ENCODE measurements at places on chromosomes 13 and 19.
A peak's percentile ranks its signal among the peaks of the same experiment; 100 is the strongest.

- no peak for DNase-seq
These were observed 88.0 kb downstream of the ABCC4 start for GRCh38 chr13:95212983-95213850.

DNA sequence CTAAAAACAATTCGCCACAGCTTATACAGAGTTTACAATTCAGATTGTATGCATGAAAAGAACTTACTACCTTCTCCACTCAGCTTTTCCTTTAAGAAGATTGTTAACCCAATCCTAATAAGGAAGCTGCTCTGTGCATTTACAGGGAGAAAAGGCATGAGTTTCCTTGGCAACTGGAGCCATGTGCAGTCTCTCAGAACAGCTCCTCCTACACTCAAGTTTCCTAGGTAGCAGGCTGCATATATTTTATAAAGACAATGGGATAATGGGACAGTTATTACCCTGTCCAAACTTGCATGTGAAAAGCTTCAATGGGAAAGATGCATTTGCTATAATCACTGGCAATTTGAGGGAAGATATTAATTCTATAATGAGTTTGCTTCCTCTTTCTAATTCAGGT is 125.5 kb upstream of the TRPC4 start:
- DNase-seq, result no peak

- peak; percentile 65 for DNase-seq
These were observed 14.7 kb downstream of the HCN2 start for GRCh38 chr19:604355-604754.

GRCh38 chr13:23449398-23450162 is 16.1 kb upstream of the SACS start:
- no peak for DNase-seq

- DNase-seq, result no peak
These were observed at the start of gene ICAM4 for GRCh38 chr19:10286803-10287737. TSS of gene ICAM4 (plus strand) at chr19:10286955. CDS start at chr19:10287013, 58 bp downstream.

- DNase-seq, result no peak
These were observed 15.5 kb downstream of the HDGFL2 start for GRCh38 chr19:4487572-4487971.

- DNase-seq, result no peak
These were observed 144.0 kb downstream of the KDM4B start for GRCh38 chr19:5112681-5113575.

- DNase-seq, result no peak
These were observed 20.2 kb downstream of the TMEM150B start for GRCh38 chr19:55304980-55305379.

DNA sequence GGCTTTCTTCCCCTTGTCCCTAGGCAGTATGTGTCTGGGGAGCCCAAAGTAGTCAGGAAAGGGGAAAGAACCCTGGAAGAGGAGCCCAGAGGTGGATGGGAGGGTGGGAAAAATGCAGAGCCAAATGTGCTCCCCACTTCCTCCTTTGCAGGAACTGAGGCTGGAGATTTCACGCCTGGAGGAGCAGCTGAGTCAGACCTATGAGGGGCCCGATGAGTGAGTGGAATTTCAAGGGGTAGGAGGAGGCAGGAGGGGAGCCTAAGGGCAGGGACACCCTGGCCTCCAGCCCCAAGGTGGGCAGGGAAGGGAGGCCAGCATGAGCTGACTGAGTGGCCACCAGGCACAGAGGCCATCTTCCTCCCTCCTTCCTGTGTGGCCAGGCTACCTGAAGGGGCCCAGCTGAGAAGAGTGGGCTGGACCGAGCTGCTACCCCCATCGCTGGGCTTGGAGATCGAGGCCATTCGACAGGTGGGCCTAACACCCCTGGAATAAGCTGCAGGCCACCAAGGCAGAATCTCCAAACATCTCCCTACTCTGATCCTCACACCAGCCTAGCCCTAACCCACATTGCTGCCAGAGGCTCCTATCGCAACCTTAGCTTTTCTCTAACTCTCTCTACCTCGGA is 14.3 kb downstream of the PTH2 start:
- DNase-seq, result no peak

DNA sequence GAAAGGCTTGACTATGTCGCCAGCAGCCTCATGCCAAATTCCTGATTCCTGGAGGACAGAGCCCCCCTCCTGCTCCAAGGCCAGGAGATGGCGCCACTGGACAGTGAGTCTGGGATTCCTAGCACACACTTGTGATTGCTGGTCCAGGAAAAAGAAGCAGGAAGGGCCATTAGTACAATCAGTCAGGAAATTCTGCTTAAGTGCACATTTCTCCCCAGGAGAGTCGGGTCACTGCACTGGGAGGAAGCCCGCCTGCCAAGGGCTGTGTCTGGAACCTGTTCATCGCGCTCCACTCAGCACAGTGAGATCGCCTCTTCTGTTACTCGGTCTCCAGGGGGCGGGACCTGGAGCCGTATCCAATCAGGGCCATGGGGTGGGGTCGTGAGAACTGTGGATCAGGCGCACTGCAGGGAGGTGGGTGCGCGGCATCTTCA is 65.1 kb downstream of the ZNF823 start:
- DNase-seq, result no peak

DNA sequence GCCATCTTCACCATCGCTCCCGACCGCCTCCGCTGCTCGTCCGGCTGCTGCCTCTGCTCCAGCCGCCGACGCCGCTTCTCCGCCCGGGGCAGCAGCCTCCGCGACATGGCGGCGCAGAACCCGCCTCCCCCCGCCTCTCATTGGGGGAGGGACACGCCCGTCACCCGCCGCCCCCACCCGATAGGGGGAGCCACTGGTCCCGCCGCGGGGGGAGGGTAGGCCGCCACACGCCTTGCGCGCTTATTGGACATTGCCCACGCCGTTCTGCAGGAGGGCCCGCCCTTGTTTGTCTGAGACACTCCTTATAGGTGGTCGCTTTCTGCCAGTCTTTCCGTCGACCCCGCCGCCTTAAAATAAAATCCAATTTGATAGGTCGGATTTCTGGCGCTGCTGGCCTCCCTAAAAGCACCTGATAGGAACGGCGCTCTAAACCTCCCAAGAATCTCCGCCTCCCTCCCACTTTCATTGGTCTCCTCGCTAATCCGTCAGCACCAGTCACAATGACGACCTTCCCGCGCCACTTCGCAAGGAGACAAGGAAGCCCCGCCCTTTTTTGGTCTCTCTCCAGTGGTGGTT is at the start of gene HNRNPL:
HNRNPL (minus strand) TSS at position 127 of the 576 bp plus-strand sequence; CDS start at position 107, 20 bp downstream.
- peak; percentile 99 for DNase-seq

DNA sequence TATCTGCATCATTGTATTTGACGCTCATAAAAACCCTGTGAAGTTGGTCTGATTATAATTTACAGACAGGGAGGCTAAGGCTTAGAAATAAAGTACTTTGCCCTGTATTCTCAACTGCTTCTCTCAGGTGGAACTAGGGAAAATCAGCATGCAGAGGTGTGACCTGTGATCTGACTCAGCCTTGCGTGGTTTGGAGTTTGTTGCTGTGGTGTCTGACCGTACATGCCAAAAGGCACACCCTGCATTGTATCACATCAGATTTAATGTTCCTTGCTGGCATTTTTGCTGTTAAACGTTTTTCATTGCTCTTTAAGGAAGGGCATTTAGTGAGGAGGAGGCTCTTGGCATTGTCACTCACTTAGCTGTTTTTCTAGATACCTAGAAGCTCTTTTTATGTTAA is 58.8 kb upstream of the C1QTNF9B start:
- no peak for DNase-seq

DNA sequence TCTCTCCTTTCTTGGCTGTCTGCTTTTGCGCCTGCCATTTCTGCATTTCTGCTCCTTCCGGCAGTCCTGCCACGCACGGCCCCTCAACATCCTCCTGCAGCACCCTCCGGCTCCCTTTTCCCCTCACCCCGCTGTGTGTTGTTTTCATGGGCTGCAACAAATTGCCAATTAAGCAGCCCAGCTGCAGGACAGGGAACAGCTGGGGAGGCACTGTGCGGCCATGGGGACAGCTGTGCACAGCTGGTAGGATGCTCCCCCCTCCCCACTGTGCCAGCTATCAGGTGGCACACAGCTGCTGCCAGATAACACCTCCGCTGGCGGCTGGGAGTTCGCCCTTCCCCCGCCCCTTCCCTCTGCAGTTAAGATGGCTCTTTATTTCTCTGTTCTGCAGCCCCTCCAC is 25.4 kb downstream of the LYL1 start:
- no peak for DNase-seq

DNA sequence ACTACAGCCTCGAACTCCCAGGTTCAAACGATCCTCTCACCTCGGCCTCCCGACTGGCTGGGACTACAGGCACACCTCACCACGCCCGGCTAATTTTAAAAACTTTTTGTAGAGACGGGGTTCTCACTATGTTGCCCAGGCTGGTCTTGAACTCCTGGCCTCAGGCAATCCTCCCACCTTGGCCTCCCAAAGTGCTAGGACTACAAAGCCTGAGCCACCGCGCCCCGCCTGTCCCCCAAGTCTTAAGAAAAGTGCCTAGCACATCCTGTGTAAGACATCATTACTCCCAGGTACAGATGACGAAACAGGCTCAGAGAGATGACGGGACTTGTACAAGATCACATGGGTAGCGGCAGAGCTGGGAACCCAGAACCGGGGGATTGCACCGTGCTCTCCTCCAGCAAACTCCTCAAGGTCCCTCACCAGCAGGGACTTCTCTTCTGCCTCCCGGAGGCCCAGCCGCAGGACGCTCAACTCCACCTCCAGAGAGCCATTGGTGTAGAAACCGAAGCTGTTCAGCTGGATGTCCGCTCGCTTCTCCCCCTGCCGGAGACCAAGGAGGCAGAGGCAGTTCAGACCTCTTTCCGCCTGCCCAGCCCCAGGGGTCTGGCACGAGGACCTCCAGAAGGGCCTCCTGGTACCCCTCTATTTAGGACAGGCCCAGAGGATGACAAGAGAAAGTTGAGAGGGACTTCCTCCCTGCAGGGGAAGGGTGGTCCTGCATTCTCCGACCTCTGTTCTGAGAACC is 1.0 kb downstream of the GPR108 start:
- DNase-seq, result peak; percentile 58

DNA sequence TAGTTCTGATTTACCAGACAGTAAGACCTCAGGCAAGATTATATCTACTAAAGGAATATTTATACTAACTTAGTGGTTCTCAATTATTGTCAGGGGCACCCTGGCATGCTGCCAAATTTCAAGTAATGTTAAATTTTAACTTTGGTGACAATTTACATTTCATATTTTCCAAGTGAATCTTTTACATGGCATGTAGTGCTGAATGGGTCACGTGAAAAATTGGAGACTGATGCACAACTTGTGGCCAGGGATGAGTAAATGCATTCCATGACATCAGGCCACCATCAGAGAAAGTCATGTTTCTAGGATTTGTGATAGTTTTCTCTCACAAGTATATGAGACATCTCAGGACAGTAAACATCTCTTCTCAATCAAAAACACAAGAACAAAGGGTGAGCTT is 202.6 kb upstream of the SOX21 start:
- no peak for DNase-seq

DNA sequence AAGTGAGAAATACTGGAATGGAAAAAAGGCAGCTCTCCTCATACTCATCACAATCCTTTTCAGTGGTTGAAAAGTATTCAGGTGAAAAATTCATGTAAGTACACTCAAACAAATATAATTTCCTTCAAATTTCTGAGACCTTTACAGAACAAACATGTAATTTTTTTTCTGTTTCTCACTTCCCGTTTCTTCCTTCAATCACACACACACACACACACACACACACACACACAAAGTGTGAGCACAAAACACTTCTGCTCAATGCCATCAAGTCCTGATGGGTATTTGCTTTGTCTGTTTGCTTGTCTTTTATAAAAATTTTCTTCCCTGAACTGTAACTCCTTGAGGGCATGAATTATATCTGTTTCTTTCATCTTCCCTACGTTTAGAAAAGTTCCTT is 110.6 kb downstream of the LIG4 start:
- DNase-seq, result no peak

GRCh38 chr13:103443604-103444003 is 377.4 kb upstream of the SLC10A2 start:
- no peak for DNase-seq

DNA sequence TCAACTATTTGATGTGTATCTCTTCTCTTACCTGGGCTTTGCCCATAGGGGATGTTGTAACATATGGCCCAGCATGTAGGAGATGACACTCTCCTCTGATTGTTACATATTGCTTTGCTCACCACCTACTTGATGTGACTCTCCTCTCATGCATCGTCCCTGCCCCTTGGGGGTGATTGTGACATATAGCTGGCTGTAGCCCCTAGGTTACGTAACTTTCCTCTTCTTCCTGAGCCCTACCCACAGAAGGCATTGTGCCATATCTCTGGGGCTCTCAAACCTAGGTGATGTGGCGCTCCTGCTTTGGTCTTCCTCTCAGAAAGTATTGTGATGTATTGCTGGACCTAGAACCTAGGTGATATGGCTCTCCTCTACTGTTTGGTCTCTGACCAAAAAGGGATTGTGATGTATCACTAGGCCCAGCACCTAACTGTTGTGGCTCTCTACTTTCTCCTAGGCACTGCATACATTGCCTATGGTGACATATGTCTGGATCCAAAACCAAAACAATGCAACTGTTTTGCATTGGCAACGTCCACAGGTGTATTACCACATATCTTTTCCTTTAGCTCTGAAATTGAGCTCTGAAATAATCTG is 71.9 kb upstream of the ZNF724 start:
- DNase-seq, result no peak

DNA sequence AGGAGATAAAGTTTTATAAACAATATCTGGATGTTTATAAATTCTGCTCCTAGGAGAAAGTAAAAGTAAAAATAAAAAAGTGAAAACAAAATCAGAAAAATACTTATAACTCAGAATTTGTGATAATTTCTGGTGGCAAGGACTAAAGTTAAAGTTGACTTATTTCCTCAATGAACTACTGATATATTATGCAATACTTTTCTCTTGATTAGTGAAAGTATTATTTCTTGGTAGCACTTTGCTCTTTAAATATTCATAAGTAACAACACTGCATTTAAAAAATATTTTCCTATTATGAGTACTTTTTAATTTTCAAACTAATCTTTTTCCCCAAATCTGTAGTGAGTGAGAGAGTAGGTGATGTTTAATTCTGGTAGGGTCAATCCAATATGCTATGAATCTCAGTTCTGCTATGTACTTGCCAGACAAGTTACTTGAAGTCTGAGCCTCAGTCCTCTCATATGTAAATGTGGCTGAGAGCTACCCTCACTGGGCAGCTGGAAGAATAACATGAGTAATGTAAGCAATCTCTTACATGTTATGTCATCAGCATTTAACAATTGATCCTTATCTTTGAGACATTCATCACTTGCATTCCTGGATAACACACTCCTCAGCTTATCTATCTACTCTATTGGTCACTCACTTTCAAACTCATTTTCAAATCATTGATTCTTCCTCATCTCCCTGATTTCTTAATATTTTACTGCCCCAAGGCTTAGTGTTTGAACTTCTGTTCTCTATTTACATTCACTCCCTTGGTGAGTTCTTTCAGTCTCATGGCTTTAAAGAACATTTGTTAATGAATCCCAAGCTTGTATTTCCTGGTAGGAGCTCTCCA is 239.0 kb downstream of the RGCC start:
- no peak for DNase-seq

GRCh38 chr13:98293570-98294142 is 116.6 kb upstream of the RNF113B start:
- no peak for DNase-seq
